ENCODE measurements at places on chromosomes 1 and 21.

DNA sequence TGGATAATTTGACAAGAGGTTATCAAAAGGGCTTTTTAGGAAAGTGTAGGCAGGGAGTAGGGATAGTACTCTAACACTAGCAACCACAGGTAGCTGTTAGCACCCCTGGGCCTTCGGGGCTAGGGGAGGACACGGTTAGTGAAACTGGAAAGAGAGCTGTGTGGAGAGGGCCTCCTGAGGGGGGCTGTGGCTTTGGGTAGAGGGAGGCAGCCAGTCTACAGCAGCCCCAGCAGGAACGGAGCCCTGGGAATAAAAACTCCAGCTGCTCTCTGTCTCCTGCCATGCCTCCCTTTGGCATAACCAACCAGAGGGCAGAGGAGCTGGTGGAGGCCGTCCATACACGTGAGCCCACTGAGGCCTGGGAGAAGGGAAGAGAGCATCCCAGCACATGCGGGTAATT, 223.2 kb downstream of the FOXD2 start:
- DNase-seq: no peak

DNA sequence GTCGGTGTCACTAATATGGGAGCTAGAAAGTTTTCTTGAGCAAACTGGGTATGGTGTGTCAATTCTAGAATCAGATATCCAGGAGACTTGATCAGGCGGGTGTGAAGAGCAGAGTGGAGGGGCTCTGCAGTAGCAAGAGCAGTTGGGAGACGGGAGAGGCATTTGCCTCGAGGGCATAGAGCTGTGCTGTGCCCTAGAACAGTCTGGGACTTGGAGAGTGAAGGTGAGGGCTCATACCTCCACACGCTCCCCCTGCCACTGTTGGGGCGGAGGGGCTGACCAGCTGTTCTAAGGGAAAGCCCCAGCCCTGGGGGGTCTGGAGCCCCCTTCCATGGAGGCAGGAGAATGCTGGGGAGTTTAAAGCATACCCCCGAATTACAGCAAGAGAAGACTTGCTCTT, 33.8 kb downstream of the SIM2 start:
- DNase-seq: no peak

- DNase-seq: no peak
Observed at GRCh38 chr1:76125473-76126219, 51.1 kb downstream of the ST6GALNAC3 start.

- no peak for DNase-seq
Observed at GRCh38 chr1:41344708-41345159, 16.5 kb upstream of the FOXO6 start.

DNA sequence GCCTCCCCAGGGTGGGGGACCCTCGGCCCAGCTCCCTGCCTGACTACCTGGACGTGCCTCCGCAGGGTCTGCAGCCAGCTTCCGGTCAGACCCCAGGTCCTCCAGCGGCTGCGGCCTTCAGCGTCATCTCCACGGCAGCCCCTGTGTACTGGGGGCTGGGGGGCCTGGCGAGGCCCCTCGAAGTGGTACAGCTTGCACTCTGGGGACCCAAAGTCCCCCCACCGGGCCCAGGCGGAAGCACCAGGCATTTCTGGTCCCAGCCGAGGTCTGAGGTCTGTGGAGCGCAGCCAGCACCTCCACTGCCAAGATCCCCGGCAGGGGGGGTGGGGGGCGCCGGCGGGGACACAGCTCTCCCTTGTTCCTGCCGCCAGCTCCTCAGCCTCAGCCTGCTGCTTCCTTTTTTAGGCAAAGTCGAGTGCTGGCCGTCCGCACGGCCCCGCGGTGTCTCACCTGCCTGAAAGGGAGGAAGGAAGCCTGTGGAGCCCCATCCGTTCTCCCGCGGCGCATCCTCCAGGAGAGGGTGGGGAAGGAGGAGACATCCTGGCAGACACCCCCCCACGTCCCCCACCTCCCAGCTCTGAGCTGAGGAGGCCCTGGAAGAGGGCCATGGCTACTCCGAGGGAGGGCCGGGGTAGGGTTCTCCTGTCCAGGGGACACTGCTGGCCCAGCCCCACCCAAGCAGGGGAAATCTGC, 1.2 kb upstream of the VWA1 start:
- no peak for DNase-seq

- DNase-seq: no peak
Observed at GRCh38 chr1:45864167-45865106, 61.0 kb downstream of the MAST2 start.

GRCh38 chr1:221162352-221162751, 283.1 kb downstream of the HLX start:
- no peak for DNase-seq

- no peak for DNase-seq
Observed at GRCh38 chr1:145997718-145998023, 1.3 kb upstream of the TXNIP start.

DNA sequence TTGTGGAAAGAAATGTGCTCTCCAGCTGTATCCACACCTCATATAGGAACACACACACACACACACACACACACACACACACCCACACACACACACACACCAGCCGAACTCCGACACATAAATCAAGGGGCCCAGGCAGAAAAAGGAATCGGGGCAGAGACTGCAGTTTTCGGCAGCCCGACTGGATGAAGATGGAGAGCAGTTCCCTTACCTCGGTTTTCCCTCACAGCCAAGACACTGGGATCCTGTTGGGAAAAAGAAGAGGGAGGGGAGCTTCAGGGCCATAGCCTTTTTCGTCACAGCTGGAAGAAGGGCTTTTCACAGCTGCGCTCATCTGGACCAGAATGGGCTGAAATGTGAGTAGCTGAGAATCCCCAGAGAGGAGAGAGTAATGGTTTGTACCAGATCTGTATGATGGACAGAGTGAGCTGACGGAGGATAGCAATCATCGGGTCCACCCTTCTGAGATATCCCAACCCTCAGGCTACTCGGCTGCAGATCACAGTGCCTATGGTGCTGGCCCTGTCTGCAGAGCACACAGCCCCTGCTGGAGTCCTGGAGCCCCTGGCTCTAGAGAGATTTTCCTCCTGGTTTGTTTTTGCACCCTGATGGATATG, 37.7 kb downstream of the PIK3C2B start:
- no peak for DNase-seq

DNA sequence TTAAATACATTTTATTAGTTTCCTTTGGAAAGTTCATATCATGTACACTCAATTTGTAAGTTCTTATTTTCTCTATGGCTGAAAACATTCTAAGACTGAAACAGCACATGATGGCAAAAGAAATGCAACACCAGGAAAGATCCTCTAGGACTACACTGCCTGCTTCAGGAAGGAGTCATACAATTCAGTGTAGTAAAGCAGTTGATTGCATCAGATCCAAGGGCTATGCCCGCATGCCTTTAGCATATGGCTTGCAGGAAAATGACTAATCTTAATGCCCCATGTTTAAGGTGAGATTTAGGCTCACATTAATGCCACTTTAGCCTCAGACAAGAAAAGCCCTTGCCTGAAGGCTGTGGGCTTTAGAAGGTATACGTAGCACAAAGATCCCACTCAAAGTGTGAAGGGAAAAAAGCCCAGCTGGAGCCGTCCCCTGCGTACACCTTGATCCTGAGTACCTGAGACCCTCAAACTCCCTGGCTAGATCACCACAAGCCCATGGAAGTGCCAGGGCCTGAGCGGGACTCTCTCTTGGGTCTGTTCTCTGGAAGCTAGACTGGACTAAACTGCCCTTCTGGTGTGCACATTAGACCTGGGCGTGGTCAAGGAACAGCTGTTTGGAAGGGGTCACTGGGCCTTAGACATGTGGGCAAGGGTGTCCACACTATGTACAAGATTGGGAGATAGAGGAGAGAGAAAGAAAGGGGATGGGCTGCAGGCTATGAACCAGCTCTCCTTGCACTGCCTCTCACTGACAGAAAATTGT, 52.9 kb downstream of the ESRRG start:
- no peak for DNase-seq

- DNase-seq: no peak
Observed at GRCh38 chr1:175794586-175794985, 51.2 kb upstream of the TNR start.

GRCh38 chr1:169115891-169116585, 9.5 kb downstream of the ATP1B1 start:
- DNase-seq: peak; percentile 18
